ENCODE measurements at places on chromosomes 6 and 20.

GRCh38 chr6:158900663-158901312 lies 81.6 kb upstream of the EZR start:
- no peak for DNase-seq

- no peak for DNase-seq
These were observed 228.6 kb upstream of the JARID2 start for GRCh38 chr6:15017261-15017660.

DNA sequence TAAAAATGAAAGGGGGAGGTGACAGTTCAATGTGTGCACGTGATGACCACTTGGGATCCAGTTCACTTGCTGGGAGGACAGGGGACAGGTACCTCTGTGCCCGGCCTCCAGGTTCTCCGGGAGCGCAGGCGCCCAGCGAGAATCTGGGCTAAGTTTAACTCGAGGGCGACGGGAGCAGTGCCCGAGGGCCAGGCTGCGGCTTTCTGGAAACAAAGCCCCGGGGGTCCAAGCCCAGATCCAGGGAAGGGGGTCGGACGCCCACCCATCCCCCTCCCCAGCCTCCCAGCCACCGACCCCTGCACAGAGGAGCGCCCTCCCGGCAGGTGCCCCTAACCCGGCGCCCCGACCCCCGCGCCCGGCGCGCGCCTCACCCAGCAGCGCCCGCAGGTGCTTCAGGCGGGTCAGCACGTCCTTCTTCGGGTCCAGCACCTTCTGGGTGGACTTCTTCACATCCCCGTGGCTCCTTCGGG lies 405 bp downstream of the RALGAPA2 start:
- no peak for DNase-seq

GRCh38 chr6:48087448-48087847 lies 23.5 kb downstream of the PTCHD4 start:
- no peak for DNase-seq

DNA sequence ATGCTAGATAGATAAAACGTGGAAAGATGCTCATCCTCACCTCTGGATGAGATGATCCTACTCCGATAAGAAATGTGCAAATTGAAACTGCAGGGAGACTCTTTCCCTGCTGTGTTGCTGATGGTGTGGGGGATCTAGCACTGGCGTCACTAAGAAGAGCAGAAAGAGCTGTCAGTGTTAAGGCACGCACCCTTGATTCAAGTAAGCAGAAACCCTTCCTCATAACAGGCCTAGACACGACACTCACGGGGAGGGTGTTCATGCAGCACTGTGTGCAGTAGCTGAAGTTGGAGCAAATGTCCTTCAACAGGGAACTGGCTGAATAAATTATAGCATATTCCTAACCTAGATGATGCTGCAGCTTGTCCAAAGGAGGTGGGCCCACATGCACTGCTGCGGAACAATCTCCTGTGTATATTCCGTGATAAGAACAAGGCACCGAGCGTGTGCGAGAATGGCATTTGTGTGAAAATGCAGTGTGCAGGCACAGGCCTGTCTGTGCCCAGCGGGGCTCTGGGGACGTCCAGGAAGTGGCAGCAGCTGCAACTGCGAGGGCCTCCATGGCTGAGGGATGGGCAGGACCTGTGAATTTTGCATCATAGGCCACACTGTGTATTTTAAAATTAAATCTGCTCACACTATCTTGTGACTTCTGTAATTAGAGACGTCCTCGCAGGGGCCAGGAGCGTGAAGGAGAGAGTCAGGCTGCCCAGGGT lies 64.0 kb downstream of the TCP11 start:
- DNase-seq = no peak

DNA sequence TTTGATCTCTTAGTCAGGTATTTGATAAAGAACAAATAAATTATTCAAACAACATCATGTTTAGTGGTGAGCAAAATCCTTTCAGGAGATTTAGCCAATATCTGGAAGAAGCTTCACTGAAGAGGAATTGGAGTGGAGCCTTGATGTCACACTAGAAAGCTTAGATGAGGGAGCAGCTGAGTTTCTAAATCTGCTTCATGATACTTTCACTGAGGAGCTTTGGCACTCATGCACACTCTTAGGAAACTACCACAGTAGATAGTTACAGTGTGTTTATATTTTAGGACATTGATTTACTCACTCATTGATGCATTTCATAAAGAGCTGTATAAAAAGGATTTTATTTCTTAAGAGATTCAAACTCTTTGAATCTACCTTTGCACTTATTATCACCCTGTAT lies 366.2 kb upstream of the BTBD3 start:
- no peak for DNase-seq

DNA sequence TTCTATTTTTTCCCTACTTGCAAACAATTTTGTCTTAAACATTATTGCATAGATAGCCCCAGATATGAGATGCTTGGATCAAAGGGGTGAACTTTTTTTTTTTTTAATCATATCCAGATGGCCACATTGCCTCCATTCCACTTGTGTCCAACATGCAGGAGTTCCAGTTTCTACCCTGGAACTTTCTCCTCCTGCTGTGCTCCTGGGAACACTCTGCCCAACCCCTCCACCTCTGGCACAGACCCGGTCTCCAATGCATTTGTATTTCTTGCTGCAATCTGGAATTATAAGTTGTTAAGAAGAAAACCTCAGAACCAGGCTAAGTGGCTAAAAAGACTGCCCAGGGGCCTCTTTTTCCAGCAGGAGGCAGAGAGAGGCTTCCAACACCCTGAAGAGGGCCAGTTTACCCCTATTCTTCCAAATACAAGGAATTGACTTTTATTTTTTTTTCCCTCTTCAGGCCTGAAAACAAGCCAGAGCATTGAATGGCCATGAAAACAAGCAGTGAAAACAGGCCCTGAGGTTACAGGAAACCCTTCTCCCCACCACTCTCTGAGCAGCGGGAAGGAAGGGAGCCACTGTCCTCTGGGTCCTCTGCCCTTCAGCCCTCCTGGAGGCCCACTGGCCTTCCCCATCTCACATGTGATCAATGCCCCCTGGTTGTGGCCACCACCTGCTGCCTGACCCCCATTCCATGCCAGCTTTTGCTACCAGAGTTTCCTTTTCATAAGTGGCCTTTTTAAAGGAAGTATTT lies 44.3 kb downstream of the PDYN start:
- no peak for DNase-seq
